ENCODE measurements at places on chromosomes 13 and 19.

DNA sequence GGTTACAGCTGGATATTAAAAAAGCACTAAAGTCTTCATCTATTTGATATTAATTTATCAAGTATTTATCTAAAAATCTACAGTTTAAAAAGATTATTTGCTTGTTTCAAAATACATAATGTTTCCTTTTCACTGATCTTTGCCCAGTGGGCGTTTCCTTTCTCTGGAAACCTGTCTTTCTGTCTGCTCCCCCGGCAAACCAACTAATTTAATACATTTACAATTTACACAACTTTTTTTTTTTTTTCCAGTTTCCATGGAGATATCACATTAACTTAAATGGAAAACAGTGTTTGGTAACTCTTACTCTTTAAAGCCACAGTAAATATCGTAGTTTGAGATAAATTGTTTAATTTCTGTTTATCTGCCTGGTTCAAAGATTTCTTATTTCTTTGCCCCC lies 5.3 kb downstream of the GPC6 start:
- no peak for DNase-seq

DNA sequence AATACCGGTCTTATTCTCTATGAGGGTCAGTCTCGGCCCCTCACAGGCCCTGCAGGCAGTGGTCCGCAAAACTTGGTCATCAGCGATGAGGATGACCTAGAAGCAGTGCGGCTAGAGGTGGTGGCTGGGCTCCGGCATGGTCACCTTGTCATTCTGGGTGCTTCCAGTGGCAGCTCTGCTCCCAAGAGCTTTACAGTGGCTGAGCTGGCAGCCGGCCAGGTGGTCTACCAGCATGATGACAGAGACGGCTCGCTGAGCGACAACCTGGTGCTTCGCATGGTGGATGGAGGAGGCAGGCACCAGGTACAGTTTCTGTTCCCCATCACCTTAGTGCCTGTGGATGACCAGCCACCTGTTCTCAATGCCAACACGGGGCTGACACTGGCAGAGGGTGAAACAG lies 1.8 kb downstream of the FREM2 start:
- DNase-seq = no peak

GRCh38 chr19:4067396-4068046 lies 822 bp upstream of the ZBTB7A start:
- no peak for DNase-seq

GRCh38 chr19:58003174-58003828 lies 681 bp upstream of the ZNF606 start:
- DNase-seq = no peak

- DNase-seq = no peak
Measured at GRCh38 chr19:13070425-13071140, 32.1 kb downstream of the LYL1 start.
